ENCODE measurements at places on chromosomes 3 and 15.
A peak's percentile ranks its signal among the peaks of the same experiment; 100 is the strongest.

DNA sequence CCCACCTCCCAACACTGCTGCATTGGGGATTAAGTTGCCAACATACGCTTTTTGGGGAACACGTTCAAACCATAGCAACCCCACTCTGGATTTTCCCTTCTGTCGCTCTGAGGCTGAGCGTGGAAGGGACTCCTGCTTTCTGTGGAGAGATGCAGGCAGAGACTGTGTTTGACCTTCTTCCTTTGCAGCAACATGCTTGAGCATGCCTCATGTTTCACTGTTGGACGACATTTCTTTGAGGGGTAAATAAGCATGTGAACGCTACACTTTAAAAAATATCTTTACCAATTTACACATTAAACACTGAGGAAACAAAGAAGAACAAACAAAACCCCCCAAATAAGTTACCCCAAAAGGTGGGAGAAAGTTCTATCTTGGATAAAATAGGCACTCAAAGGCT lies 14.2 kb upstream of the MAPK6 start:
- no peak for DNase-seq

- no peak for DNase-seq
Observed at GRCh38 chr3:134601539-134602439, 49.0 kb downstream of the KY start.

DNA sequence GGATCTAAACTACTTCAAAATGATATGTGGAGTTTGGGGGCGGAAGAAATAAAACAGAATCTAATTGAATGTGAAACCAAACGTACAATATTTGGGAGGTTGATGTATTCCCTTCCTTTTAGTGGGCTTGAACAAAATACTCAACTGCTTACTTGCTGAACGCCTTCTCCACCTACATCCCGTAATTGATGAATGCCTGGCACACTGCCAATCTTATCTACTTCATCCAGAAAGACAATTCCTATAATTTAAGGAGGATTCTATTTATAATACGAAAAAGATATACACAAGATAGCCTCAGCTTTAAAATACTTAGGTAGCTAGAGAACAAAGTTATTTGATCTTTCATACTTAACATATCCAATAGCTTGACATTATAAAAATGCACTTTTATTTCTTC lies 23.1 kb upstream of the PDCD7 start:
- no peak for DNase-seq

DNA sequence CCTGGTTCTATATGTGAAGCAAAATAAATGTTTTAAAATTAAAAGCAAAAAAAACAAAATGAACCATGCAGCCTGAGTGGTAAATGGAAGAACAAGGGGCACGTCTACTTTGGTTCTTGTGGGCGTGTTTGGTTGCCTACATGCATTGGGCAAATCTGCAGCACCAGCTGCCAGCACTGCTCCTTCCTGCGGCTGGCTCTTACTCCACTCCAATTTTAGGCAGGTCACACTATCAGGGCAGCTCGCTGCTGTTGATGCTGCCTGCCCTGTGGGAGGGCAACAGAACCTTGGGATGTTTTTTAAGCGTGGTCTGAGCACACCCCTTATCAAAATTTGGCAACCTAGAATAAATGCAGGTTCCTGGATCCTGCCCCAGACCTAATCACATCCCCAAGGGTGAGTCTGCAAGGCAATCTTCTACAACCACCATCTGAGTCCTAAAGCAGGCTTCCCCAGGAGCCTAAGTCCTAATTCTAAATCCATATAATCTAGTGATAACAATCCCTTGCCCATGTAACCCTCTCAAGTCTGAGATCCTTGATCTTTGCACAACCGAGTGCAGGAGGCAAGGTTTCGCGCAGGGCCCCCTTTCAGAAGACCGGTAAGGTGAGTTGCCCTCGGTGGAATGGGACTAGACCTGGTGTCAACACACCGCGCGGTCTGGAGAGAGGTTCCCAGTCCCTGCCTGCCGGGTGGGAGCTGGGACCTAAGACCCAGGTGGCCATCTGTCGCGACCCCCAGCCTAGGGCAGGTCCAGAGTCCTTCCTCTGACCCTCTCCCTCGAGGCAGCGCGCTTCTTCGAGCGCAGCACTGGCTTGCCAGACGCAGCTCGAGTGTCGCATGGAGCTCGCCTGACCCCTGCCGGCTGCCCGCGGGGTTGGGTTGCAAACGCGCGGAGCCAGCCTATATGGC lies 15.9 kb downstream of the IVD start:
- no peak for DNase-seq

GRCh38 chr3:8734908-8735307 lies 1.3 kb downstream of the CAV3 start:
- DNase-seq = no peak

GRCh38 chr3:123658118-123658851 lies 73.4 kb upstream of the HACD2 start:
- DNase-seq = peak; percentile 61

GRCh38 chr3:112407888-112408702 lies 75.1 kb downstream of the CD200 start:
- no peak for DNase-seq

- DNase-seq = no peak
Observed at GRCh38 chr15:38252481-38253350, at the start of gene SPRED1. TSS of gene SPRED1 (plus strand) at chr15:38252836. CDS start at chr15:38253186, 350 bp downstream.

GRCh38 chr15:27082526-27082925 lies 111.5 kb downstream of the GABRG3 start:
- no peak for DNase-seq

- DNase-seq = no peak
Observed at GRCh38 chr3:64311424-64312061, 86.3 kb upstream of the PRICKLE2 start.

GRCh38 chr3:8589880-8590556 lies 54.6 kb downstream of the SSUH2 start:
- DNase-seq = peak; percentile 67

DNA sequence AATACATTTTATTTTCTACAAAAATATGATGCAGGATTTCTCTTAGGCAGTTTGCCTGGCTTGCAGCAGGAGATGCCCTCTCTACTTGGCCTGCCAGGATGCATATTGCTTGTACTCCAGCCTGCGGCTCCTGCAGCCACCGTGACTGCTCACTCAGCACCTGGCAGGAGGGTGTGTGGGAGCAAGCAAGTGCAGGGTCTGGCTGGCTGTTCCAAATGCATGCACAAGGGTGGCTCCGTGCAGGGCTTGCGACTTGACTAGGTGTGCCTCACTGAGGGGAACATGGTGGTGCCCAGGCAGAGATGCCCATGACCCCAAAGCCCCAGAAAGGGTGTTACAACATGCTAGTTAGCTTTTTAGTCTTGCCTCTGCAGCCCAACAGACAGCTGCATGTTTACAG lies 1240.2 kb upstream of the ALCAM start:
- DNase-seq = no peak

- no peak for DNase-seq
Observed at GRCh38 chr15:59166166-59166565, 40.5 kb upstream of the LDHAL6B start.

GRCh38 chr3:60250206-60250605 lies 1001.0 kb downstream of the FHIT start:
- DNase-seq = no peak

- no peak for DNase-seq
Observed at GRCh38 chr3:134231131-134231530, 19.5 kb downstream of the RYK start.

GRCh38 chr15:75369897-75370581 lies 1.6 kb upstream of the MAN2C1 start:
- no peak for DNase-seq

DNA sequence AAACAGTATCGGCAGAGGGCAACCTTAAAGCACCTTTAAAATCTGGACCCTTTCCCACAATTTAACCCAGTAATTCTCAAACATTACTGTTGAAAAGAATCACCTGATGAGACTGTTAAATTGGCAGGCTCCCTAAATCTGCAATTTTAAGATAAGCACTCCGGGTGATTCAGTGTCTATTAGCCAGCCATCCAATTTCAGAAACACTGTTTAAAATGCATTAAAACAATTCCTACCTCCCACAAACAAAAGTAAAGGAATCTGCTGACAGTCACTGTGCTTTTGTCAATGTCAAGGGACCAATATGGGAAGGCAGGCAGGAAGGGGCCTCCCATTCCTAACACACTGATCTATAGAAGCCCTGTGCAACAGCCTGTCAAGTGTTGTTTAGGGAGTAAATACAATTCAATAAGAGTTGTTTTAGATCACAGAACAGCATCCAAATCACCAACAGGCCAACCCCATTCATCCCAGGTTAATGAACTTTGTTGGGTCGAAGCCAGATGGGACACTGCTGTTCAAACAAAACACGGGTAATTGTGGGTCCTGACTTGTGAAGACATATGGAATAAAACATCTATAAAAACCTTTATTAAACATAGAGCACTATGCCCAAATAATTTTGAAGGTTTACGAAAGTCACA lies 21.4 kb downstream of the SIAH2 start:
- no peak for DNase-seq

DNA sequence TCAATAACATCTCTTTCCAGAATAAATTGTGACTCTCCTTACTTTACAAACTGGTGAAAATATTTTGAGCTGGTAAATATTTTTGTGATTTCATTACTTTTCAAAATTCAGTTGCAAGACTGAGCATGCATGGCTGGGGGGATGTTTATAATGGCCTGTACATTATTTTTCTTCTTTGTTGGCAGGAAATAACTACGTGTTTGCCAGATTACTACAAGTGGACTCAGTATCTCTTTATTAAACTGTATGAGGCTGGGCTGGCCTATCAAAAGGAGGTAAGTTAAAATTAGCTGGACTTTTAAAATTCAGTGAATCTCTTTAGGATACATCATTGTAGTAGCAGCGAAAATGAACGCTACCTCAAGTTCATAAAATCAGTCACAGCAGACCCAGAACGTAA lies 58.3 kb downstream of the LARS2 start:
- no peak for DNase-seq

DNA sequence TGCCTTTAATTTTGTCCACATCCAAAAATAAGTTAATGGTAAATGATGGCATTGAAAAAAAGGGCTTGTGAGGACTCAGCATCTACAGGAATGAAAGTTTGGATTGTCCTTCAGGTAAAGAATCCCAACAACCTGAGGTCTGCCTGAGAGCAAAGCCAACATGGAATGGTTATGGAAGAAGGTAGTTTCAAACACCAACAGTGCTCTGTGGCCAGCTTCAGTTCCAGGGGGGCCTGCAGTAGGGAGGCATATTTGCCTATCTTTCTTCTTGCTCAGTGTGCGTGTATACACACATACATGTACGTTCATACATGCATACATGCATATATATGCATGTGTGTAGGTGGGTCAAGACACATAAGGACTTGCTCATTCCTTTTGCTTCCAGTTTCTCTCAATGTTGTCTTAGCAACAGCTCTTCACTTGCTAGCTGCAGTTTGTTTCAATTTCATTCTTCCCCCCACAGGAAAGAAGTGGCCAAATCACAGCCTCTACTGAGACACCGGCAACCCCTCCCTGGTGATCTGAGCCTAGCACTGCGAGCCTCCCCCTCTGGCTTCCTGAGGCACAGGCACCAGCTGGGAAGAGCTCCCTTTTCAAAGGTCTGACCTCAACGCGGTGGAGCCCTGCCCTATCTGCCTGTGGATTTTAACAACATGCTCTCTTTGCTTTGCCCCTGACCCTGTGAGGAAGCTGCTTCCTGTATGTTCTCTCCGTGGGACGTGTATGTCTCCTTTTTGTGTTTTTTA lies 146.2 kb downstream of the KLF13 start:
- DNase-seq = no peak

DNA sequence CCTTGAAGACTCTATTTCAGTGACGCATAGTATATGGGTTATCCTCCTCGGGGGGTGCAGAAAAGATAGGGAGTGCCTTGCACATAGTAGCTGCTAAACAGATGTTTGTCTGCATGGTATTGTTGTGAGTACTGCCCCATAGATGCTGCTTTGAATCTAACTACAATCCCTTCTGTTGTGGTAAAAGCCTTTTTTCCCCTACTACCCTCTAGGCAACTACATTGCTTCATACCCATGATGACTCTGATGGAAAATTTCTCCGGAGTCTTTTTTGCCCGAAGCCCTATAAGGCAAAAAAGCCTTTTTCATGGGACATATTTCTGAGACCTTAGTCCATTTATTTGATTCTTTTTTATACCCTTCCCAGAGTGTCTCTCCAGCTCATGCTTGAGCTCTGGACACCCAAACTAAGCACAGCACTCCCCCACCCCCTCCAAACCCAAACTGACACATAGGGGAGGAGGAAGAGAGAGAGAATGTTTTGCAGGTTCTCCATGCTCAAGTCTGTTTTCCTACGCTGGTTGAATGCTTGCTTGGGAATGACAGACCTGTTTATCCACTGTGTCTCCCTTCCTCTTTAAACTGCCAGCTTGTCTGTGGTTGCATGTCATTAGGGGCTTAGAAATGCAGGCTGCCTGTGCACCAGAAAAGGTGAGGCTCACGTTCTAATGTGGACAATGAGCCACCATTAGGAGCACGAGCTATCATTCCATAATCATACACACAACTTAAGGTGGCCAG lies 52.9 kb downstream of the LRTM1 start:
- peak; percentile 20 for DNase-seq

DNA sequence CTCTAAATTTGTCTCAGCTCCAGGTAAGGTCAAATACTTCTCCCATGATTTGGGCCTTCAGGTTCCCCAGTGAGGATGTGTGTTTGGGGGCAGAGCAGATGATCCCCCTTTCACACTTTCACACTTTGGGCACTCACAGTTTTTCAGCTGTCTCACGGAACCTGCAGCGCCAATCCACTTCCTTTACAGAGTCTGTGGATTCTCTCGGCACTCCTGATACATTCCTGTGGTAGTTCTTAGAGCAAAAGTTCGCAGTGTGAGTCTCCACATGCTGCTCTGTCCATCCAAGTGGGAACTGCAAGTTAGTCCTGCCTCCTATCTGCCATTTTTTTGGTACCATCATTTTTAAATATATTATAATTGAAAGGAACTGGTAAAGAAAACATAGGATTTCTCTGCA lies 20.2 kb upstream of the CPOX start:
- DNase-seq = no peak

GRCh38 chr3:46463120-46463867 lies 1.4 kb downstream of the LTF start:
- no peak for DNase-seq

DNA sequence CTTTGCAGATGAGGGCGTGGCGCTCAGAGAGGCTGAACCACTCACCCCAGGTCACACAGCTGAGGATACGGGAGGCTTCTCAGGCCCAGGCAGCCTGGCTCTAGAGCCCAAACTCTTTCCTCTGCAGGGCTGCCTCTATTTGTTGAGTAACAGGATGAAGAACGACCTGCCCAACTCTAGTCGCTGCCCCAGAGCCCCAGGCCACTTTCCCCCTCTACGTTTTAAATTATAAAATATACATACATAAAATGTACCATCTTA lies 19.2 kb upstream of the ZXDC start:
- no peak for DNase-seq

DNA sequence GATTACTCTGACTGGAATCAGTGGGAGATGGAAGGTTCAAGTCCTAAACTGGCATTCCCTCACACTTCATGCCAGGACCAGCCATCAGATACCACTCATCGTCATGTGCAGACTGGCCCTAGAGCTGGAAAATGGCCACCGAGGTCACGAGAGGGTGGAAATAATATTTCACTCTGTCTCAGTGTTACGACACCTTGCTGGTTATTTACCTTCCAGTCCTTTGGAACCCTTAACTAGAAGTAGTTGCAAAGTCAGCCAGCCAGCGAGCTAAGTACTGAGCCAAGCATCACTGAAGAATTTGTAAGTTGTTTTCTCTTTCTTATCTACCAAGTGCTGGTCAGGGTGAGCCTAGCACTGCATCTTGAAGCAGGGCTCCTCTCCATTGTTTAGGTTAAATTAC lies 309.9 kb upstream of the RASGRP1 start:
- DNase-seq = no peak

GRCh38 chr15:85531083-85531482 lies 150.7 kb downstream of the AKAP13 start:
- no peak for DNase-seq
